ENCODE measurements at places on chromosomes 5 and 9.

- DNase-seq, result no peak
Measured at GRCh38 chr5:36450229-36451014, 148.7 kb upstream of the RANBP3L start.

GRCh38 chr5:132746954-132747615 lies at the start of gene CCNI2:
Gene CCNI2 (plus strand): TSS chr5:132747426. CDS start chr5:132747496, 70 bp downstream.
- DNase-seq, result no peak

DNA sequence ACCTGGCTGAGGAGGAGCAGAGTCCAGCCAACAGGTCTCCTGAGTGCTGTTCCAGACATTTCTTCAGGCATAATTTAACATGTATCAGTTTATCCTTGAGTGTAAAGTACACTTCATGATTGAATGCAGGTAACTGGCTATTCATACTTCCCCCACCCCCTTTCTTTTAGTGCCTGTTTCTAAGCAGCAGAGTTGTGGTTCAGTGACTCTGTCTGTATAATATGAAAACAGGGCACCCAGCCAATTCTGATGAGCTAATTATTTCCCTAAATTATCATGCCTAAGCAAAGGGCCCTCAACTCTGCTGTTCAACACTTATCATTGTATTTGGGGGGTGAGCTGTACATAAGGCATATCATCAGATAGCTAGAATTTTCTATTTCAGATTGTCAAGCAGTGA lies 51.9 kb upstream of the ZSWIM6 start:
- DNase-seq, result peak; percentile 84

GRCh38 chr9:130908146-130908877 lies 11.7 kb upstream of the QRFP start:
- no peak for DNase-seq

DNA sequence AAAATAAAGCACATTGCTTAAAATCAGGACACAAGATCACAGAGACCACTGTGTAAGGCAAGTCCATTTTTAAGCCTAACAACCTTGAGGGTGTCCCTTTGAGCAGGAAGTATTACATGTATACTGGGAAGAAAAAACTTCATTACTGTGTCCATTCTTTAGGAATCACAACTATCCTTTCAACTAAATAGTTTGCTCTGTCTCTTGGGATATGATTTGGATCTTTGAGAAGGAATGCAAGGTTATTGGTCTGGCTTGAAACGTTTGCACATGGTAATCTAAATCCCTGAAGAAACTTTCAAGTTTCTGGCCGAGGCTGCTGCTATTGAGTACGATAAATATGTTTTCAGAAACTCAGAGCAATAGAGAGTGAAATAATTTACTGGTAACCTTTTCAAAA lies 923.0 kb upstream of the SEMA6A start:
- no peak for DNase-seq
